ENCODE measurements at places on chromosomes 1 and 21.
A peak's percentile ranks its signal among the peaks of the same experiment; 100 is the strongest.

- no peaks in the 10 kb centered on the region for H3K36me3 ChIP-seq
- no peaks in the 10 kb centered on the region for H3K4me1 ChIP-seq
- no peak overlapping the region for H3K4me3 ChIP-seq
- H3K27me3 ChIP-seq, result no peaks in the 10 kb centered on the region
Observed at GRCh38 chr1:199246716-199247115, 607.9 kb downstream of the PTPRC start.

DNA sequence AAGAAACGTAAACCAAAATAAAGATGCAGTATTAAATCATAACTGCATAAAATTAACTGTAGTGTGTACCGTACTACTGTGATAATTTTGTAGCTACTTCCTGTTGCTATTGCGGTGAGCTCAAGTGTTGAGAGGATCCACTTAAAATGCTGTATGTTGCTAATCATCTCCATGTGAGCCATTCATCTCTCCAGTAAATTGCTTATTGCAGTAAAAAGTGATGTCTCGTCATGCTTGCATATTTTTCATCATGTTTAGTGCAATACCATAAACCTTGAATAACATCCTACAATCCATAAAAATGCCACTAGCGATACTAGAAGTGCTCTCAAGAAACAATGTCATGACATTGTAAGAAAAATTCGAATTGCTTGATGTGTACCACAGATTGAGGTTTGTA, 66.3 kb downstream of the RAVER2 start:
- DNase-seq, result no peak
- H3K36me3 ChIP-seq, result no peaks in the 10 kb centered on the region
- no peaks in the 10 kb centered on the region for H3K4me1 ChIP-seq
- no peak overlapping the region for H3K27ac ChIP-seq
- H3K4me3 ChIP-seq, result no peak overlapping the region

GRCh38 chr1:43786201-43786958, 79.0 kb downstream of the ST3GAL3 start:
- H3K36me3 ChIP-seq, result no peaks in the 10 kb centered on the region
- no peak overlapping the region for H3K4me3 ChIP-seq
- no peaks in the 10 kb centered on the region for H3K4me1 ChIP-seq

DNA sequence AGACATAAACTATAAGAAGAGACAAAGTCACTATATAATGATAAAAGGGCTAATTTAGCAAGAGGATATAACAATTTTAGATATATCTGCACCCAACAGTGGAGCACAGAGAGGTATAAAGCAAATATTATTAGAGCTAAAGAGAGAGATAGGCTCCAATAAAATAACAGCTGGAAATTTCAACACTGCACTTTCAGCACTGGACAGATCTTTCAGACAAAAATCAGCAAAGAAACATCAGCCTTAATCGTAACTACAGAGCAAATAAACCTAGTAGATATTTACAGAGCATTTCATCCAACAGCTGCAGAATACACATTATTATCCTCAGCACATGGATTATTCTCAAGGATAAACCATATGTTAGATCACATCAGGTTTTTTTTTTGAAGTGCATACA, 642.9 kb downstream of the AMY1C start:
- H3K4me3 ChIP-seq, result no peak overlapping the region
- DNase-seq, result no peak
- no peaks in the 10 kb centered on the region for H3K4me1 ChIP-seq
- no peaks in the 10 kb centered on the region for H3K36me3 ChIP-seq

DNA sequence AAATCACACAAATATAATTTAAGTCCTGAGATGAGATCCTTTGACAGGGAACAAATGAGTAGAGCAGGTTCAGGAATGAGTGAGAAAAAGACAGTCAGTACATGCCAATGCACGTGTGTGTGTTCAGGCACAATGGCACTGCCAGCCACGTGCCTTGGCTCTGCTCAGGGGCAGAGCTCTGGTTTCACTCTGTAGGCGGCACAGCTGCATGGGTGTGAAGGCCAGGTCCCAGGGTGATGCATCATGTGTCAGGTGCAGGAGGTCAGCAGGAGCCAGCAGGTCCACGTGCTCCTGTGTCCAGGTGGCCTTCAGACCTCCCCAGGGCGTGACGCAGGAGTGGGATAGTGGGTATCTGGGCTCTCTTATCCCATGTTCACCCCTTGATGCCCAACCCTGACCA, 386.1 kb downstream of the KCNH1 start:
- H3K27me3 ChIP-seq, result no peaks in the 10 kb centered on the region
- no peak overlapping the region for H3K27ac ChIP-seq
- no peaks in the 10 kb centered on the region for H3K4me1 ChIP-seq

GRCh38 chr21:45993210-45994085, 11.9 kb downstream of the COL6A1 start:
- H3K4me1 ChIP-seq, result no peaks in the 10 kb centered on the region
- no peaks in the 10 kb centered on the region for H3K36me3 ChIP-seq
- DNase-seq, result peak; percentile 13
- no peak overlapping the region for H3K27ac ChIP-seq
- H3K27me3 ChIP-seq, result no peaks in the 10 kb centered on the region

- no peaks in the 10 kb centered on the region for H3K27me3 ChIP-seq
- DNase-seq, result no peak
- H3K27ac ChIP-seq, result no peak overlapping the region
- peaks cover 4% of the 10 kb centered on the region for H3K4me1 ChIP-seq
- no peaks in the 10 kb centered on the region for H3K36me3 ChIP-seq
Observed at GRCh38 chr1:184637664-184638240, 116.9 kb downstream of the EDEM3 start.

- H3K36me3 ChIP-seq, result no peaks in the 10 kb centered on the region
- no peak overlapping the region for H3K4me3 ChIP-seq
- DNase-seq, result no peak
- H3K27me3 ChIP-seq, result no peaks in the 10 kb centered on the region
Observed at GRCh38 chr1:58779801-58780382, 4.0 kb downstream of the JUN start.

DNA sequence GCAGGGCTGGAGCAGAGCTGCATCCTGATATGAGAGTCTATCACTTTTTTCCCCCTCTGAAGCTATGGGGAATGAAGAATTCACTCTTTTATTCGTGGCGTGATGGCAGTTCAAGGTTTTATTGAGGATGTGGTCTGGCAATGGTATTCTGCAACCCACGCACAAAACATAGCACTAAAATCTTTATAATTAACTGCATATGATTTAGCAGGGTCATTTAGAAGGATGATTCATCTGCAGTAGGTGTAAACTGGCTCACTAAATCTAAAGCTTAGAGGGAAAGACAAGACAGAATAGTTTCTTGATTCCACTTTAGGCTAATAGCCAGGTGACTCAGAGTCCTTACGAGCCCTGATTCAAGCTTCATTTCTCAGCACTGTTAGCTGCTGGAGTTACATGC, 25.0 kb upstream of the CHRM3 start:
- H3K27me3 ChIP-seq, result no peaks in the 10 kb centered on the region
- no peak for DNase-seq
- no peak overlapping the region for H3K27ac ChIP-seq
- no peaks in the 10 kb centered on the region for H3K4me1 ChIP-seq
- H3K4me3 ChIP-seq, result no peak overlapping the region
- H3K36me3 ChIP-seq, result no peaks in the 10 kb centered on the region

GRCh38 chr1:225427235-225428067, at the start of gene LBR:
Gene LBR, minus strand, starts transcription at chr1:225428038. Its CDS starts 3,963 bp downstream, at chr1:225424075.
- no peaks in the 10 kb centered on the region for H3K36me3 ChIP-seq
- peak; percentile 34 for DNase-seq
- H3K4me1 ChIP-seq, result peaks cover 8% of the 10 kb centered on the region
- peak within 1 kb of the TSS; percentile 86 for H3K4me3 ChIP-seq

DNA sequence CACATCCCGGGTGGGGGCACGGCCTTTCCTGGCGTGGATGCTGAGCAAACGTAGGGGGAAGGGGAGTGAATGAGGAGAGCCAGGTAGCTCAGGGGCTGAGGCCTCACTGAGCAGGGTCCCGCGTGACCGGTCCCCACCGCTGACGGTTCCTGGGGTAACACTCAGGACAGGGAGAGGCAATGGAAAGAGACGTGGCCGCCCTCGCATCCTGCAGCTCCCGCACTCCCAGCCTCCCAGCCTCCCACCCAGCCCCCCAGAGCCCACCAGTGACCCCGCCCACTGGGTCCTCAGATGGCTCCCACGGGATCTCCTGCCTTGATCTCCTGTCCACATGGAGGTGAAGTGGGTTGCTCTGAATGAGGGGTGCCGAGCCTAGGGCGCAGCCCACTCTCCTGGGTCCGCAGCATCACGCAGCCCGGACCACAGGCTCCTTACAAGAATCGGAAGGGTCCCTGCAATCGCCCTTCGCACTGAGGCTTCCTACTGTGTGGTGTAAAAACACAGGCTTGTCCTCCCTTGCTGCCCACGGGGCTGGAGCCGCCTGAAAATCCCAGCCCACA, 2.4 kb downstream of the TSPEAR start:
- DNase-seq, result no peak
- H3K4me1 ChIP-seq, result peaks cover 13% of the 10 kb centered on the region
- no peak overlapping the region for H3K27ac ChIP-seq

- H3K36me3 ChIP-seq, result no peaks in the 10 kb centered on the region
- no peaks in the 10 kb centered on the region for H3K27me3 ChIP-seq
- no peaks in the 10 kb centered on the region for H3K4me1 ChIP-seq
- no peak overlapping the region for H3K27ac ChIP-seq
- no peak for DNase-seq
Observed at GRCh38 chr1:35570589-35571137, 2.5 kb upstream of the TFAP2E start.

DNA sequence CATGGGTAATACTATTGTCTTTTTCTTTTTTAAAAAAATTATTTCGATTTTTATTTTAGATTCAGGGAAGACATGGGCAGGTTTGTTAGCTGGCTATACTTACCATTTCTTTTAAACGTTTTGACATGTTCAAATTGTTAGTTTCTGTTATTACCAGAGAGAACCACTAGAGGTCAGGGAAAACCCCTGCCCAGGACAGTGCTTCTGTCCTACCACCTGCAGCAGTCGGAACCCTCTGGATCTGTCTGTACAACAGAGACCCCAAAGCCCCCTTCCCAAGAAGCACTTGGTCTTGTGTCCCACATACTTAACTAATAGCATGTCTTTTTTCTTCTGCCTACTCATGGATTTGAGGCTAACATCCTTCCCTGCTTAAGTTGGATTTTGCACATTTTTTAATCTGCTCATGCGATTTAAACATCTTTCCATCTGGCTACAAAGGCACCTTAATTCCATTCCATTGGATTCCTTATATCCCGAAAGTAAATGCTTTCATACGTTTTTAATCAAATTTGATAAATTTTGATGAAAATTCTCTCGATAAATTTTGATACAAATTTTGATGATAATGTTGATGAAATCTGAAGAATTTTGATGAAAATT, 10.0 kb upstream of the C1orf115 start:
- peak; percentile 43 for DNase-seq
- H3K27ac ChIP-seq, result no peak overlapping the region
- H3K27me3 ChIP-seq, result no peaks in the 10 kb centered on the region
- H3K4me1 ChIP-seq, result no peaks in the 10 kb centered on the region
- H3K36me3 ChIP-seq, result no peaks in the 10 kb centered on the region

DNA sequence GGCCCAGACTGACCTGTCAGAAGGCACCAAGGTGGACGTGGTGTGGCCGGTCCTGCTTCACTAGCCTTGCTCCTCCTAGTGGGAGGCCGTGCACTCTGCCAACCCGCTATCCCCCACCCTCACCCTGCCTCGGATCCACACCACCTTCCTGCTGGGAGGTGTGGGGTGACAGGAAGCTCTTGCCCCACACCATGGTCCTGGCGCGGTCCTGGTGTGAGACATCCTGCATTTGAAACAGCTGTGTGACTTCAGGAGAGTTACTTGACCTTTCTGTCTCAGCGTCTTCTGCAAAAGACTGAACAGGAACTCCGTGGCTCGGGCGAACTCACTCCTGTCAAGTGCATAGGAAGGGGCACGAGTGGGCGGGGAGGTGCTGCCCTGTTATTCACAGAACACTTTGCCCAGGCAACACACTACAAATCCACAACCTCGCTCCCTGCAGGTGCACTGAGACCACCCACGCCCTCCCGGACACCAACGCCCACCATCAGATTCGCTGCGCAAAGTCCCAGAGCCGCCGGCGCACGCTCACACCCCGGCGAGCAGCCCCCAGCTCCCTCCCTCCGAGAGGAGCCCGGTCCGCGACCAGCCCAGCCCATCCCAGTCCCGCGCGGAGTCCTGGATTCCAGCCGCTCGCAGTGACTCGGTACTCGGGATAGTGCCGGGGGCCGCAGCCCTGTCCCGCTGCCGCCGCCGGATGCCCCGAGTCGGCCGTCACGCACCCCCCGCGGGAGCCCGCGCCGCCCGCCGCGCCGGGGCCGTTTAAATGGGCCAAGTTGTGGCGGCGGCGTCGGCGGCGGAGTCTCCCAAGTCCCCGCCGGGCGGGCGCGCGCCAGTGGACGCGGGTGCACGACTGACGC, at the start of gene SAMD11:
SAMD11 (plus strand) TSS at position 793 of the 860 bp plus-strand sequence. CDS start 509 bp downstream, outside the sequence.
- peak within 1 kb of the TSS; percentile 56 for H3K4me3 ChIP-seq
- no peaks in the 10 kb centered on the region for H3K36me3 ChIP-seq
- H3K27me3 ChIP-seq, result no peaks in the 10 kb centered on the region
- no peak within 1 kb of the TSS for H3K27ac ChIP-seq

GRCh38 chr1:22711071-22711470, 432 bp downstream of the EPHB2 start:
- DNase-seq, result no peak
- no peak overlapping the region for H3K27ac ChIP-seq
- H3K36me3 ChIP-seq, result no peaks in the 10 kb centered on the region
- H3K4me3 ChIP-seq, result peak overlapping the region; percentile 47
- H3K27me3 ChIP-seq, result no peaks in the 10 kb centered on the region

DNA sequence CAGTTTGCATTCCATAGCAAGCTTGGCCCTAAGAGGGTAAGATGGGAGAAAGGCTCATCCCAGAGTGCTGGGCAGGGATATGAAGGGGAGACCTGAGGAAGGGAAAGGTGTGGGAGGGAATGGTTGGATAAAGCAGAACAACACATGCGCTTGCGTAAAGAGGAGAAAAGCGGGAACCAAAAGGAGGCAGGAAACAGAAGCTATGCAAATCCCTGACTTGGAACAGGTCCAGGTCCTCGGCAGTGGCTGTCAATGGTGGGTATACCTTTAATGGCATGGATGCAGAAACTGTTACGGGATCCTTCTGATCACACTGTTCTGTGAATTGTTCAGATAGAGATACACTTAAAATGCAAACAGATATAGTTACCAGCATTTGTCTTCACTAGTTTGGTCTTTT, 455.6 kb downstream of the SIPA1L2 start:
- no peak overlapping the region for H3K27ac ChIP-seq
- no peaks in the 10 kb centered on the region for H3K4me1 ChIP-seq
- H3K4me3 ChIP-seq, result no peak overlapping the region
- H3K36me3 ChIP-seq, result no peaks in the 10 kb centered on the region
- H3K27me3 ChIP-seq, result no peaks in the 10 kb centered on the region
- DNase-seq, result no peak

GRCh38 chr1:208170252-208170651, 73.9 kb downstream of the PLXNA2 start:
- no peaks in the 10 kb centered on the region for H3K36me3 ChIP-seq
- no peaks in the 10 kb centered on the region for H3K27me3 ChIP-seq
- no peak for DNase-seq
- H3K27ac ChIP-seq, result no peak overlapping the region
- no peaks in the 10 kb centered on the region for H3K4me1 ChIP-seq

Data from testis (tissue), 5 donors.